Neural cell (in vitro differentiated cells): ENCODE measurements at places on chromosomes 1 and 21. TPM values are rescaled to one million over a fixed set of nuclear protein-coding genes. Genes with fewer than 3 reads are reported as not detected.

KCNQ4 gene
- 0.86 TPM in 1 of 2 replicates, not detected in the other for polyA plus RNA-seq

PHC2 gene
- 171 and 179 TPM in 2 replicates for polyA plus RNA-seq

CBR1 gene
- polyA plus RNA-seq, result 7.8 and 9.2 TPM in 2 replicates

CD1D gene
- polyA plus RNA-seq, result 0.19 and 0.28 TPM in 2 replicates

CDC42 gene
- polyA plus RNA-seq, result 805 and 913 TPM in 2 replicates

SPATA45 gene
- polyA plus RNA-seq, result 1.8 TPM in 1 of 2 replicates, not detected in the other

LRRC53 gene
- polyA plus RNA-seq, result not detected in 2 replicates

PRRX1 gene
- polyA plus RNA-seq, result 0.10 TPM in 1 of 2 replicates, not detected in the other

CHI3L2 gene
- not detected in 2 replicates for polyA plus RNA-seq

GJA4 gene
- not detected in 2 replicates for polyA plus RNA-seq

CNR2 gene
- not detected in 2 replicates for polyA plus RNA-seq

TAS1R3 gene
- 1.0 and 1.2 TPM in 2 replicates for polyA plus RNA-seq

MYBPHL gene
- polyA plus RNA-seq, result 0.78 and 1.6 TPM in 2 replicates

C1QA gene
- polyA plus RNA-seq, result not detected in 2 replicates

NTRK1 gene
- polyA plus RNA-seq, result 4.9 and 7.7 TPM in 2 replicates

BMP8B gene
- 0.04 TPM in 1 of 2 replicates, not detected in the other for polyA plus RNA-seq

RIMS3 gene
- 31.6 and 36.9 TPM in 2 replicates for polyA plus RNA-seq

WNT9A gene
- polyA plus RNA-seq, result 0.57 and 1.4 TPM in 2 replicates

TFF2 gene
- polyA plus RNA-seq, result not detected in 2 replicates

TRIM58 gene
- polyA plus RNA-seq, result 0.12 and 0.26 TPM in 2 replicates

IL12RB2 gene
- not detected in 2 replicates for polyA plus RNA-seq

ASPM gene
- 0.87 and 1.0 TPM in 2 replicates for polyA plus RNA-seq
